ENCODE measurements at places on chromosomes 12 and 14. TPM values are rescaled to one million over a fixed set of nuclear protein-coding genes. Genes with fewer than 3 reads are reported as not detected.
A peak's percentile ranks its signal among the peaks of the same experiment; 100 is the strongest.

Gene RFX4
- total RNA-seq = 0.57 TPM

Gene PRIM1
- 46.5 TPM for total RNA-seq

Gene PPP1R13B
- total RNA-seq = 6.0 TPM

Gene SLC16A7
- 2.2 TPM for total RNA-seq

Gene P2RX4
- total RNA-seq = 8.1 TPM

Gene TMCC3
- total RNA-seq = 0.87 TPM

Gene PAPLN
- total RNA-seq = 6.9 TPM

Gene CLECL1
- total RNA-seq = not detected

DNA sequence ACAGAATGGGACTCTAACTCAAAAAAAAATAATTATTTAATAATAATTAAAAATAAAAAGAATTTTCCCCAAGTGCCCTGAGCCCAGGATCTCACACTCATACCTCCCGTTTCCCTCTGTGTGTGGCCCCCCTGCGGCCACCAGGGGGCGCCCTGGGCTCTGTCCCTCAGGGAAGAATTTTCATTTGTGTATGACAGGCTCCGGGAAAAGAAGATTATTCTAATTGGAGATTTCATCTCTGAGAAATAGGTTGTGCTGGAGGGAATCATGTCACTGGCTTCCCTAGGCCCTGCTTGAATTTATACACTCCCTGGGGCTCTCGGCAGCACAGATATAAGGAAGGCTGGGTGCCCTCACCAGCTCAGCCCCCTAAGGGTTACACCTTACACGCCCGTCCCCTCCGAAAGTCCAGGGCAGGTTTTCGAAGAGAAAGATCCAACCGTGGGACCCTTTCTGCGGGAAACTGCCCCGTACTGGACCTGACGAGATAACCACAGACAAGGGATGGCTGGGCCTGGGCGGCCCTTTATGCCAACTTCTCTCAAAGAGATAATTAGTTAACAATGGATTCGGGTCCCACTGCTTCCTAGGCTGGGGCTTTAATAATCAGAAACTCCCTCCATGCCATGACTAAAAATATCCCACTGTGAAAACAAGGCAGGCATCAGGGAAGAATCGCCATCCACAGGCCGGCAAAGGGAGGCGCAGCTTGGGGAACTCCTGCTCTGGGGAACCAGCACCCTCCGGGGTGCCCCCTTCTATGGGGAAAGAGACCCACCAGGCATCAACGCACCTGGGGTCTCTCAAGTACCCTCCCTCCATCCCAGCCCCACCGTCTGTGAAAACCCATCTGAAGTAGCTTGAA, 80.7 kb downstream of the KDM2B start:
- DNase-seq = peak; percentile 74

DNA sequence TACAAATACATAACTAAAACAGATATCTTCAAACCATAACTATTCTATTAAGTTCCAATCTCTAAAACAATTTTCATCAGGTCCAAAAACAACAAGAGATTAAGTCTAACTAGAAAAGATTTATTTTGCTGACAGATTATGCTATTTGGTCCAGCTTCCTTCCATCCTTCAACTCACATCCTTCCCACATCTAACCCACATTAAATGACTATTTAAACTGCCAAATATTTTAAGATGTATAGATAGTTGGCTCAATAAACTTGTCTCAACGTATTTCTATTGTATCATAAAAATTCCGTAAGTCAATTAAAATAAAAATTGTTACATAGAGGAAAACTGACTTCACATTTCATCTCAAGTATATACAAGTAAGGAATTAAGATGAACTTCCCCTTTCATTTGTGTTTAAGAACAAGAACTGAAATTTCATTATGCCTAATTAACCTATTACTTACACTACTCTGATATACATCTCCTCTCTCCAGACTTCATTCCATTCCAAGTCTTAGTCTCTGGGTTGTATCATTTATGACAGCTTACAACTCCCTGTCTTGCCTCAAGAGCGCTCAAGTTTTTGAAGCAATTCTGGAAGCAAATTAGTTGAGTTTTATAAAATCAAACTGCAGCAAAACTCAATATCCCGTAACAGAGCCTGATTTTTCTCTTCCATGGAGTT, 25.4 kb downstream of the PAWR start:
- no peak for DNase-seq

DNA sequence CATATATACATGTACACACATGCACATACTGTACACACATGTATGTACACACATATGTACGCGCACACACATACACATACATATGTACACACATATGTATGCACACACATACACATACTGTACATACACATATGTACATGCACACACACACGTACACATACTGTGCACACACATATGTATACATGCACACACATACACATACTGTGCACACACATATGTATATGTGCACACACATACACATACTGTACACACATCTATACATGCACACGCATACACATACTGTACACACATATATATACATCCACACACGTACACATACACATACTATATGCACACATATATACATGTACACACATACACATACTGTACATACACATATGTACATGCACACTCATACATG, 119.4 kb downstream of the ZFP36L1 start:
- DNase-seq = no peak

- DNase-seq = no peak
Observed at GRCh38 chr12:107845226-107845979, 70.9 kb downstream of the ASCL4 start.

GRCh38 chr12:45671254-45671653, 58.3 kb upstream of the ARID2 start:
- no peak for DNase-seq

DNA sequence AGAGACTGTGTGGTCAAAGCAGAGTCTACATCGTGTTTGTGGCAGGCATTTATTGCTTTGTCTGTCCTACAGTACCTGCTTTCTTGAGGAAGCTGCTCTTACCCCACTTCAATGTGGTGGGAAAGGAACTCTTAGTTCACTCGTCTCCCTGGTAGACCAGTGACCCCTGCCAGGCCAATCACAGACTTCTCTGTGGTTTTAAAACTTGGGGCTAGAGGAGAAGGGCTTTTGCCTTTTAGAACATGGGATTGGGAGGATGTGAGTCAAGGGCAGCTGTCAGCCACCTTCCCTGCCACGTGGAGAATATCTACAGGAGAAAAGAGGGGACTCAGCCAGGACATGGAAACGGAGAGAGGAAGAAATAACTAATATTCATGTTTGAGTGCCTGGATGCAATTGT, 36.8 kb upstream of the TMED10 start:
- DNase-seq = no peak

DNA sequence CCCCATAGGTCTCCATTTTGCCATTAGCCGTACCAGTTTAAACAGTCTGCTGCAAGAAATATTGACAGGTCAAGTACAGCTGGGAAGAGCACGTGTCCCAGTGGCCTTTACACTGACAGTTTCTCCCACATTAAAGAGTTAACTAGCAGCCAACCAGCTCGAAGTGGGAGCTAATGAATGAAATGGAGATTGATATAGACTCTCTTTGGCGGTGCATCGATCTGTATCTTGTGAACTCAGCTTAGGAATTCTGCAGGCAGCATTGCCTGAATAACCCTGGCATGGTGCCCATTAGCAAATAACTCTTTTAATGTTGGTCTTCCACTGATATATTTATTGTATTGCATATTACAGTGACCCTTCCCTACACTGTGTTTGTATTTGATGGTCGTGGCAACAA, 319.4 kb downstream of the EGLN3 start:
- DNase-seq = no peak

GRCh38 chr12:82027612-82028011, 268.5 kb upstream of the PPFIA2 start:
- DNase-seq = no peak

GRCh38 chr14:102738373-102739189, 38.7 kb upstream of the TRAF3 start:
- DNase-seq = peak; percentile 28
